ENCODE measurements at places on chromosomes 13 and 19.

DNA sequence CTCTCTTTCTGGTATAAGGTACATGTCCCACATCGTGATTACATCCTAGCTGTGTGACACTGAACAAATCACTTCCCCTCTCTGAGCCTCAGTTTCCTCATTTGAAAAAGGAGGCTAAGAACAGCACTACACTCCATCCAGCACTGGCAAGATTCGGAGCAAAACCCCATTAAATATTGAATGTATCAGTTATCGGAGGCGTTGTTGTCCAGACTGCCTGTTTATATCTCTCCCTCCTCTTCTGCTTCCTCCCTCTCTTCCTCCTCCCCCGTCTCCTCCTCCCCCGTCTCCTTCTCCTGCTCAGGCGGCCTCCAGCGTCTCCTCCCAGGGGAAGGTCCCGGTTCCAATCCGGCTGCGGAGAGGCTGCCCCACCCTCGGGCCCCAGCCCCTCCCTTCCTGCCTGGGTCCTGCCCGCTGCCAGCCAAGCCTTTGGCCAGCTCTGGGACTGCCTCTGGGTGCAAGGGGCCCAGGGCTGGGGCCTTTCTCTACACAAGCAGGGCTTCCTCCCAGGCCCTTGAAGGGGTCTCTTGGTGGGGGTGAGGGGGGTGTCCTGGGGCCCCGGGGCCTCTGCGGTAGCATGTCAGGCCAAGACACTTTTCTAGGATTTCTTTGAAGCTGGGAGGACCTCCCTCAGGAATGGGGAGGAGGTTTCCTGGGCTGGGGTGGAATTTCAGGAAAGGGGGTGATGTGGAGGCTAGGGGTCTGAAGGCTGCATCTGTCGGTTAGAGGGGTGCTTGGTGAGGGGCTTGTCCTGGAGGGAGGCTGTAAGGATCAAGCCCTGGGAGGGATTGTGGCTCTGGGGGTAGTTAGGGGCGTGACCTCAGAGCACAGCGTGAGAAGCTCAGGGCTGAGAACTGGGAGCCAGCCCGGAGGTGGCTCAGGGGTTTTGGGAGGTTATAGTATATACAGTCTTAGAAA lies 1.9 kb downstream of the RRAS start:
- peak; percentile 85 for DNase-seq

GRCh38 chr19:14305706-14306105 lies 75.5 kb upstream of the ADGRE5 start:
- DNase-seq, result no peak

GRCh38 chr13:40452038-40452666 lies 214.3 kb downstream of the FOXO1 start:
- DNase-seq, result no peak

GRCh38 chr19:55447421-55448174 lies 4.5 kb upstream of the SHISA7 start:
- DNase-seq, result peak; percentile 76

- no peak for DNase-seq
These were observed 917 bp downstream of the SPC24 start for GRCh38 chr19:11154683-11155047.
